Smooth muscle cell of bladder (primary cell): ENCODE measurements at places on chromosomes 1 and 21. TPM values are rescaled to one million over a fixed set of nuclear protein-coding genes. Genes with fewer than 3 reads are reported as not detected.

HORMAD1 gene
- total RNA-seq = not detected in 2 replicates

ZMYND12 gene
- total RNA-seq = 0.28 and 1.2 TPM in 2 replicates

SERINC2 gene
- total RNA-seq = 4.0 and 5.2 TPM in 2 replicates

MYOC gene
- 0.14 and 0.74 TPM in 2 replicates for total RNA-seq

UMODL1 gene
- total RNA-seq = 0.09 and 0.14 TPM in 2 replicates

NBPF4 gene
- total RNA-seq = not detected in 2 replicates

CDA gene
- 0.37 and 0.85 TPM in 2 replicates for total RNA-seq

NCAM2 gene
- total RNA-seq = 1.8 and 9.6 TPM in 2 replicates

CHIT1 gene
- 0.18 TPM in 1 of 2 replicates, not detected in the other for total RNA-seq

LRRIQ3 gene
- total RNA-seq = 1.1 TPM in 2 replicates

TSPEAR gene
- total RNA-seq = not detected in 2 replicates

SPATA46 gene
- not detected in 2 replicates for total RNA-seq

ASTN1 gene
- under 0.01 TPM in 1 of 2 replicates, not detected in the other for total RNA-seq

KCTD3 gene
- total RNA-seq = 38.7 and 46.6 TPM in 2 replicates

TMEM54 gene
- total RNA-seq = 29.4 and 42.3 TPM in 2 replicates

WNT9A gene
- 0.37 and 0.43 TPM in 2 replicates for total RNA-seq

ADCY10 gene
- total RNA-seq = under 0.01 and 0.37 TPM in 2 replicates

EPHX1 gene
- total RNA-seq = 20.2 and 31.7 TPM in 2 replicates

KCND3 gene
- 0.57 and 0.92 TPM in 2 replicates for total RNA-seq

CELA2A gene
- 0.14 and 0.37 TPM in 2 replicates for total RNA-seq

IGSF3 gene
- total RNA-seq = under 0.01 and 0.18 TPM in 2 replicates

AMY2A gene
- total RNA-seq = not detected in 2 replicates

SPOCD1 gene
- total RNA-seq = 14.2 and 20.0 TPM in 2 replicates

PTGFRN gene
- 47.2 and 58.6 TPM in 2 replicates for total RNA-seq

ENO1 gene
- 1,223 and 1,322 TPM in 2 replicates for total RNA-seq

FAM151A gene
- not detected in 2 replicates for total RNA-seq

CSMD2 gene
- 1.6 and 2.4 TPM in 2 replicates for total RNA-seq

KCNJ6 gene
- 0.14 TPM in 1 of 2 replicates, not detected in the other for total RNA-seq

GSTM2 gene
- total RNA-seq = 16.2 and 20.0 TPM in 2 replicates

GJC2 gene
- 3.4 and 4.3 TPM in 2 replicates for total RNA-seq

HECTD3 gene
- total RNA-seq = 9.7 and 12.6 TPM in 2 replicates

TRNP1 gene
- total RNA-seq = 9.7 and 15.7 TPM in 2 replicates
